Endothelial cell of umbilical vein (primary cell): ENCODE measurements at places on chromosomes 16 and 17. TPM values are rescaled to one million over a fixed set of nuclear protein-coding genes. Genes with fewer than 3 reads are reported as not detected.

GRCh38 chr16:50756473-50756872 lies 14.6 kb downstream of the CYLD start:
- no peak for DNase-seq

DNA sequence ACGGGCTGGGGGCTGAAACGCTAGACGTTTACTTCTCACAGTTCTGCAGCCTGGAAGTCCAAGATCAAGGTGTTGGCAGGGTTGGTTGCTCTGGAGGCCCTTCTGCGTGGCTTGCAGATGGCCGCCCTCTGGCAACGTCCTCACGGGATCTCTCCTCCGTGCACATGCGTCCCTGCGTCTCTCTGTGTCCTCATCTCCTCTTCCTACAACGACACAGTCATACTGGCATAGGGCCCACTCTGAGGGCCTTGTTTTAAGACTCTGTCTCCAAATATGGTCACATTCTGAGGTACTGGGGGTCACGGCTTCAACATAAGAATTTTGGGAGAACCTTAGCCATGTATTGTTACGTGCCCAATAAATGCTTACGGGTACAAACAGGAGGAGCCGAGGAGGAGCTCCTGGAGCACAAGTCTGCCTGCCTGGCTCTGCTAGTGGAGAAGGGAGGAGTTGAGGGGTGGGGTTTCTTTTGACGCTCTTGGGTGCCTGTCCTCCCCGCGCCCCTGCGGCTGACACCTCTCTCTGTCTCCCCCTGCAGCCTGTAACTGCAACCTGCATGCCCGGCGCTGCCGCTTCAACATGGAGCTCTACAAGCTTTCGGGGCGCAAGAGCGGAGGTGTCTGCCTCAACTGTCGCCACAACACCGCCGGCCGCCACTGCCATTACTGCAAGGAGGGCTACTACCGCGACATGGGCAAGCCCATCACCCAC lies 141.1 kb downstream of the NTN1 start:
- no peak for DNase-seq

GRCh38 chr16:30131869-30132475 lies 9.0 kb upstream of the MAPK3 start:
- no peak for DNase-seq

The TNFRSF13B gene
- total RNA-seq = not detected in 2 replicates

The P3H4 gene
- total RNA-seq = 37.1 and 39.2 TPM in 2 replicates

The LRRC36 gene
- 2.0 and 2.4 TPM in 2 replicates for total RNA-seq

The KRT25 gene
- not detected in 2 replicates for total RNA-seq

The ETV4 gene
- 32.2 and 39.4 TPM in 2 replicates for total RNA-seq

- DNase-seq = no peak
These were observed 33.7 kb downstream of the ENGASE start for GRCh38 chr17:79108232-79108850.

The KCNJ2 gene
- 11.5 and 15.5 TPM in 2 replicates for total RNA-seq

- no peak for DNase-seq
These were observed 267.1 kb downstream of the C16orf95 start for GRCh38 chr16:87050142-87050541.

DNA sequence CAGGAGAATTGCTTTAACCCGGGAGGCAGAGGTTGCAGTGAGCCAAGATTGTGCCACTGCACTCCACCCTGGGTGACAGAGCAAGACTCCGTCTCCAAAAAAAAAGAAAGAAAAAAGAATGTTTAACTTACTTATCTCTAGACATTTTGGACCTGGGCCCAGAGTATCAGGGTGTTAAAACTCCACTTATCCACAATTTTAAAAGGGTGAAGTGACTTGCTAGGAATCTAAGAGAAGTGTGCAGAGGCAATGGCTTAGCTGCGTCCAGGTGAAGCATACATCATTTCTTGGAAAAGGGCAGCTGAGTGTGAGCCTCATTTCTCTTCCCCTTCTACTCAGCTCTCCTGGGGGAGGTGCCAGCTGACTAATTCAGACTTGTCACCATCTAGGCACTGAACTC lies 25.1 kb downstream of the ALDH3A2 start:
- DNase-seq = no peak

The MT1F gene
- 1.4 and 2.6 TPM in 2 replicates for total RNA-seq

DNA sequence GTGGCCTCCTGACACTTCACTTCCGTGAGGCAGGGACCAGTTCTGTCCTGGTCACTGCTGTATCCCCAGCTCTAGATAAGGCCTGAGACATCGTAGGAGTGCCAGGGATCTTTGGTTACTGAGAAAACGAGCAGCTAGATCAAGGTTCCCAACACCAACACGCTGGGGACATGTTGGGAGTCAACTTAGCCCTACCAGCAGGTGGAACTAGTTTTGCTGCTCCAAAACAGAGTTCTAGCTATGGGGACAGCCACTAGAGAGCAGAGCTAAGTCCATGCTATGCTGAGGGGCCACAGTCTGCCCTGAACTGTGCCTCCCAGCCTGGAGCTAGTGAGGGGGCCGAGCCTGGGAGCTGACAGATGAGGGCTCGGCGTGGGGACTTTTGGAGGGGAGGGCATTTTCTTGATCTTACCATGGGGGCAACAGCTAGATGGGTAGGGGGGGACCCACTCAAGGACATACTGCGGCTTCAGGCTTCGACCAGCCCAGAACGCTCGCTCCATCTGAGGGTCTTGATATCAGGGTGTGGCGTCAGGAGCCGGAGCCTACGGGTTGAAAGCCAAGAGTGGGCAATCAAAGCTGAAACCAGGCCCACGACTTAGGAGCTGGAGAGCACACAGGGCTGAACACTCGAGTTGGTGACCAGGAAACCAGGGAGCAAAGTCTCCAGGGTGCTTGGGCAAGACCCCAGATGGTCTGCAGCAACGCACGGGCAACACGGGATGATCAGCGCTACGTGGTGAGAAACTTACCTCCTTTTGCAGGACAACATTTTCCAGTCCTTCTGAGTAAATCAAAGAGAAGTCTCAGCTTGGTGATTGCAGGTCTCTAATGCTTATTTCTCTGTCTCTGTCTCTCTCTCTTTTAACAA lies 13.4 kb downstream of the SNX20 start:
- DNase-seq = no peak

GRCh38 chr17:34723875-34724274 lies 144.5 kb downstream of the TMEM132E start:
- no peak for DNase-seq

GRCh38 chr17:60091109-60091508 lies 12.4 kb upstream of the HEATR6 start:
- no peak for DNase-seq

DNA sequence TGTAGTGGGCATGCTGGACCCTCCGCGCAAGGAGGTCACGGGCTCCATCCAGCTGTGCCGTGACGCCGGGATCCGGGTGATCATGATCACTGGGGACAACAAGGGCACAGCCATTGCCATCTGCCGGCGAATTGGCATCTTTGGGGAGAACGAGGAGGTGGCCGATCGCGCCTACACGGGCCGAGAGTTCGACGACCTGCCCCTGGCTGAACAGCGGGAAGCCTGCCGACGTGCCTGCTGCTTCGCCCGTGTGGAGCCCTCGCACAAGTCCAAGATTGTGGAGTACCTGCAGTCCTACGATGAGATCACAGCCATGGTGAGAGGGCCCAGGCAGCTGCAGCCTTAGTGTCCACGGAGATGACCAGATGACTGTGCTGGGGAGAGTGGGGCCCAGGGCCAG lies 22.3 kb downstream of the ATP2A1 start:
- DNase-seq = no peak

GRCh38 chr17:41186872-41187271 lies 2.2 kb upstream of the KRTAP4-1 start:
- DNase-seq = no peak

The ARMC5 gene
- total RNA-seq = 17.3 and 17.9 TPM in 2 replicates

DNA sequence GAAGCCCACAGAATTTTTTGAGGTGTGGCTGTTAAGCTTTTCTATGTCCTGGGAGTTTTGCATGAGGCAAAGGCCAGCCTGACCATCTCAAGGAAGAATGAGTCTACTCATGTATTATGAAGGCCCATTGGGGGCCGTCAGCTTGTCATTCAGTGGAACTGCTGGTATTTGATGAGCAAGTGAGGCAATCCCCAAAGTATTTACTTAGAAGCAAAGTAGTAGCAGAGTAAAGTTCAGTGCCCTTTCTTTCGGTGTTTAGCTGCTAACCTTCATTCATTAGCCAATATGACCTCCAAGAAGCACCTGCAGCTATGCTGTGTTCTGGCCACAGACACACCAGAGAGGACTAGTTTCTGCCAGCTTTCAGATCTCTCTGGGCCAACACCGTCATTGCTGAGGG lies 80.2 kb downstream of the RPA1 start:
- DNase-seq = no peak
